Right renal pelvis (tissue), 4 donors: ENCODE measurements at places on chromosomes 5 and 9. TPM values are rescaled to one million over a fixed set of nuclear protein-coding genes. Genes with fewer than 3 reads are reported as not detected.

GRCh38 chr5:44605926-44606325 lies 202.8 kb upstream of the MRPS30 start:
- DNase-seq = no peak

- DNase-seq = no peak
Measured at GRCh38 chr9:42388846-42389245, 205.4 kb downstream of the SPATA31A6 start.

- peak; percentile 66 for DNase-seq
Measured at GRCh38 chr5:128538250-128539037, 399 bp upstream of the FBN2 start.

DNA sequence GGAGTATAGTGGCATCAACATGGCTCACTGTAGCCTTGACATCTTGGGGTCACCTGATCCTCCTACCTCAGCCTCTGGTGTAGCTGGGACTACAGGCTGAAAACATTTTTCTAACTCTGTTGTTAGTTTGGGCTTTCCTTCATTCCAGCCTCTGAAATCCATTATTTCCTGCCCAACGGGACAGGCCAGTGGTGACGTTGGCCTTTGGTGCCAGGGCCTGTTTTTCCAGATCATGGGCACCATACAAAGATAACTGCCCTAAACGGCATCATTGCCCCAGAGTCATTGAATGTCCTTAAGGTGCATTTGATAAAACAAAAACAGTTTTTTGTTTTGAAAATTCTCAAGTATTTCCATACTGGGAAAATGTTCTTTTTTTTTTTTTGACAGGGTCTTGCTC lies 32.1 kb downstream of the PIK3R1 start:
- no peak for DNase-seq

- DNase-seq = no peak
Measured at GRCh38 chr5:112005623-112005930, 248.6 kb upstream of the NREP start.

- DNase-seq = no peak
Measured at GRCh38 chr9:136713550-136713949, 1.2 kb downstream of the DIPK1B start.

DNA sequence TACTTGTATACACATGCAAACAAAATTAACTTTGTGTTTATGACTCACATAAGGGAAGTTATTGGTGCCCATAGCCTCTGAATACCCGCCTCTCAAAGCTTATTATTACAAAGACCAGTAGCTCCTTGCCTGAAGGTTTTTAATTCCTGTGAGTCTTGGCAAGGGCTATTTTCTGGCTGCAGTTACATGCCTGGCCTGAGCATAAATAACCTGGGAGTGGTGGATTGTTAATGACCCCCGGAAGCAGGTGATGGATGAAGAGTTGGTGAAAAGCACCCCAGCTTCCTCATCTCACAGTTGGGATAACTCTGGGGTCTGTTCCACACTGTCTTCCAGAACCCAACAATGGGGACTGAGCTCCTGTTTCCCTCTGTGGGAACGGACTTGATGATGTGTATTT lies 594.5 kb downstream of the PDE4D start:
- no peak for DNase-seq

DNA sequence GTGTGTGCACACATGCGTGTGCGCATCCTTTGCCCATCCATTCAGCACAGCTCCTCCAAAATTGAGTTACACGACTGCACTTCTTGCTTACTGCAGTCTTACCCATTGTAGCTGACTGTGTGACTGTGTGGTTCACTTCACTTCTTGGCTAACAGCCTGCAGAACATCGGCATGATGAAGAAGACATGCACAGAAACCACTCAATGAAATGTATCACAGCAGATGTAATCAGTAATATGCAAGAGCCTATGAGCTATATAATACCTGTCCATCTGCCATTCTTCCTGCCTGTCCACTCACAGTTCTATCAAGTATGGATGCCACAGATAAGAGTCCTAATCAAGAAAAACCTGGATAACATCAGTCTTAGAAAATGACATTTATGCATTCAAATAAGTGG lies 83.9 kb downstream of the TRPM3 start:
- DNase-seq = no peak

DNA sequence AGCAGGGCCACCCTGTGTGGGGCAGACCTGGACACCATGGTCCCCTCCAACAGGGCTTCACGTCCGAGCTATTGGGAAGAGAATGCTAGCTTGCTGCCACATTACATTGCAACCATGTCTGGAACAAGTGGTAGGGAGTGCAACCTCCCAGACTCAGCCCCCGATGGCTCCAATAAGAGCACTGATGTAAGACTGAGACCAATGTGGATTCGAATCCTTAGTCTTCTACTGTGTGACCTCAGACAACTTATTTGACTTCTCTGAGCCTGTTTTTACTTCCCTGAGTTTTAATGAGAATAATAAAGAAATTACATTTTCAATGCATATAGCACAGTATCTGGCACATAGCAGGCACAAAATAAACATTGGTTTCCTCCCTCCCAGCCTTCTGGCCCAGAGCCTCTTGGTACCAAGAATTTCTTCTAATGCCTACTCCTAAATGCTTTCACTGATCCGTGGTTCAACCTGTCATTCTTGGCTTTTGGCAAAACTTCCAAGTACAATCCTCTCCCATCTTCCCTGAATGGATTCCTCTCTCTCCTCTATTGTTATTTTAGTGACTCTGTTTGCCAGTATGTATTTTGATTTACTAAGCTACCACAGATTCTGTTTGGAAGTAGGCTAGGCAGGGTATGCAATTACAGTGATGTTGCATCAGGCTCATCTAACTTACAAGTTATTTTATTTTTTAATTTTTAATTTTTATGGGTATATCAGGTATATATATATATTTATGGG lies 34.6 kb upstream of the COL15A1 start:
- no peak for DNase-seq

DNA sequence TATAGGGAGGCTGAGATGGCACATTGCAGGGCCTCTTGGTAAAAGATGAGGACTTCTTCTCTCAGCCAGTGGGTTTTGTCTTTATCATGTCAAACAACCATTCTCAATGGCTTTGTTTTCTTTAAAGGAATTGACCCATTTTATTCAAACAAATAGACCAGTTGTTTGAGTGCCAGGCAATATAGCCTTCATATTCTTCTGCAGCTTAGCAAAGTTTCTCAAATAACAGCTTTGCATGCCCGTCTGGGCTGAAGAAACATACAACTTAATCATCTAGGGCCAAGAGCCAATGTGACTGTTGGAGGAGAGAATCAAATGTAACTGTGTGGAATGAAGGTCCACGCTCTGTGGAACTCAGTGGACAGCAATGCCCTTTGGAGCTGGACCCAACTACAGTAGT lies 57.4 kb upstream of the ADRA1B start:
- DNase-seq = no peak

GRCh38 chr9:126975327-126976220 lies 61.0 kb downstream of the RALGPS1 start:
- DNase-seq = no peak

DNA sequence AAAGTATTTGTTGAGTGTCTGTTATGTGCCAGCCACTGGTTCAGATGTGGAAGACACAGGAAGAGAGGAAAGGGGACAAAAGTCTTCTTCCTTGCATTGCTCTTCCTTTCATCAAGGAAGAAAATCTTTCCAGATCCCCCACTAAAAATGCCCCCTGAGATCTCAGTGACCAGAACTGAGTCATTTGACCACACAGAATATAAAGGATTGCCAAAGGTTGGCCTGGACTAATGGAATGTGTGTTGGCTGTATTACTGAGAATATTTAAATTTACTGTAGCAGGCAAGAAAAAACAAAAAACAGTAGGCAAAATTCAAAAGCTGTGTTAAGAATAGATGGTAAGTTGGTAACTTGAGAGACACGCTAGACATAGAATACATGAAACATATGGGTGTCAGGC lies 10.0 kb upstream of the SEPTIN8 start:
- DNase-seq = no peak

GRCh38 chr5:180135128-180135955 lies 63.8 kb upstream of the RNF130 start:
- DNase-seq = no peak

- DNase-seq = peak; percentile 23
Measured at GRCh38 chr9:88387036-88387551, 1.1 kb upstream of the SPIN1 start.

GRCh38 chr9:123727332-123727731 lies 202.6 kb downstream of the DENND1A start:
- DNase-seq = no peak

DNA sequence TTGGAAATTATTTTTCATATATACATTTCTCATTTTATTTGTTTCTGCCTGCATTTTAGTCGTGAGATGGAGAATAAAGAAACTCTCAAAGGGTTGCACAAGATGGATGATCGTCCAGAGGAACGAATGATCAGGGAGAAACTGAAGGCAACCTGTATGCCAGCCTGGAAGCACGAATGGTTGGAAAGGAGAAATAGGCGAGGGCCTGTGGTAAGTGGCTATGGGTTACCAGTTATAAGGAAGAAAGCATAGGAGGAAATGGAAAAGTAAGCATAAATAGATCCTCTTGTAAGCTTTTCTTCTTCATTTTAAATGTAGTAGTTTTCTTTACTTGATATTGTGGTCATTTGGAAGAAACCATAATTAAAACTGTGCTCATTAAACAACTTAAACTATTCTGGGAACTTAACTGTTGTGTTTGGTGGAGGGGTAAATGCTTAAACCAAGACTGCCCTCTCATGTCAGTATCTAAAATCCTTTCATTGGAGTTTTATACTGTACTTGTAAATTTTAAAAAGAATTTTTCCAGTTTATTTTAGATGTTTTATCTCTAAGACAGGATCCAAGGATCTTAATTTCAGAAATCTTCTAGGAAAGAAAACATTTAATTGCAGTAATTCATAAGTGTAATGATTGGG lies 41.3 kb downstream of the MAP3K1 start:
- DNase-seq = no peak

DNA sequence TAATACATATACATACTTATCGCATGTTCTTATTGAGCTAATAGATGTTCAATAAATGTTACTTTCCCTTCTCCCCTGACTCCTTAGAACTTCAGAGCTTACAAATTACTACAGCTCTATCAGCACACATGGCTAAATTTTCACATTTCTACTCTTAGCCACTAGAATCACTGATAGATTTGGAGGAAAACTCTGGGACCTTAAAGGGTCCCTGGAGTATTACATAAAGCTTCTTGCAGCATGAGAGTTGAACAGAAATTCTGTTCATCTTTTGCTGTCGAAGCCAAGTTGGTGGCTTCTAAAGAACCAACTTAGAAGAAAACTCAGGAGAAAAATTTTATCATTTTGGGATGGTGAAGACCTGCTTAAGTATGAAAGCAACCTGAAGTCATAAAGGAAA lies 15.5 kb downstream of the B4GALT1 start:
- DNase-seq = no peak

GRCh38 chr5:2611659-2612058 lies 139.8 kb downstream of the IRX2 start:
- DNase-seq = no peak

F12 gene
- polyA plus RNA-seq = 6.6 TPM

IFNA21 gene
- not detected for polyA plus RNA-seq

TEX48 gene
- not detected for polyA plus RNA-seq

IL9 gene
- not detected for polyA plus RNA-seq

HK3 gene
- polyA plus RNA-seq = 0.60 TPM

ESM1 gene
- 7.1 TPM for polyA plus RNA-seq

SPATA31C1 gene
- 0.82 TPM for polyA plus RNA-seq

RHOBTB3 gene
- 77.5 TPM for polyA plus RNA-seq

GLRA1 gene
- not detected for polyA plus RNA-seq

FAM153A gene
- 0.34 TPM for polyA plus RNA-seq

DDX4 gene
- not detected for polyA plus RNA-seq

CDKN2B-AS1 gene
- 0.11 TPM for polyA plus RNA-seq

GPSM1 gene
- 30.7 TPM for polyA plus RNA-seq

LHFPL2 gene
- 55.0 TPM for polyA plus RNA-seq

ADAMTS12 gene
- 17.8 TPM for polyA plus RNA-seq

TAS2R1 gene
- 0.05 TPM for polyA plus RNA-seq
